ENCODE measurements at places on chromosomes 13 and 19.

GRCh38 chr13:29947839-29948238 lies 97.4 kb upstream of the UBL3 start:
- DNase-seq, result no peak

DNA sequence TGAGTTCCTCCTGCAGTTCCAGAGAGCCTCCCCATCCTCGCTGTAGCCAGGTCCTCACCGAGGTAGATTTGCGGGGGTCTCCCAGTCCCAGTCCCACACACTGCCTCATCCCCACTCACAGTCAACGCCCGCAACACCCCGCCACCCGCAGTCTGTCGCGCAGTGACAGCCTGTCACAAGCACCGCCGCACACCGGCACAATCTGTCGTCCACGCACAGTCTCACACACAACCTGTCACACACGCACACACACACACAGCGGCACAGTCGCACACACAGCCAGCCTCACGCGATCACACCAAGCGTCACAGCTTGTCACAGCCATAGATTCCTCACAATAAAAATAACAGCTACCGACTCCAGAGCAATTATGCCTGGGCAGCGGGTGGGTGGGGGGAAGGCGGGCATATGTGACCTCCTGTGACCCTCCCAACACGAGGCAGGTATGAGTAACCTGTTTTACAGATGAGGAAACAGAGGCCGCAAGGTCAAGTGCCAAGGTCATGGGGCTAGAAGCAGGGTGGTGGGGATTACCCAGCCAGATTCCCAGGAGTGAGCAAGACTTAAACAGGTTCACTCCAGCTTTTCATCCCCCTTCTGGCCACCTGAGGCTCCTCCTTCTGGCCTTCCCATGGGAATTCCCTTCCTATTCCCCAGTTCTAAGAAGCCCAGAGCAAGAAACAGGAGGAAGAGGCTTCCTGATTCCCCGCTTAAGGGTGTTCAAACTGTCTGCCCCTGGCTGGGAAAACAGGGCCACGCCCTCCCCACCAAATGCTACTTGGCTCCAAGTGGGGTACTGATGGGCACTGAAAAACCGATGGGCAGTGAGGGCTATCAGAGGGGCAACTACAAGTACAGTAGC lies 13.9 kb downstream of the NFIX start:
- DNase-seq, result no peak

- DNase-seq, result no peak
These were observed 7.0 kb upstream of the SEMA6B start for GRCh38 chr19:4566402-4567051.

GRCh38 chr13:104140552-104140951 lies 1074.3 kb upstream of the SLC10A2 start:
- no peak for DNase-seq

GRCh38 chr13:98026457-98026857 lies 73.0 kb downstream of the IPO5 start:
- DNase-seq, result peak; percentile 42

GRCh38 chr19:45505151-45505995 lies 1.9 kb upstream of the VASP start:
- peak; percentile 54 for DNase-seq

DNA sequence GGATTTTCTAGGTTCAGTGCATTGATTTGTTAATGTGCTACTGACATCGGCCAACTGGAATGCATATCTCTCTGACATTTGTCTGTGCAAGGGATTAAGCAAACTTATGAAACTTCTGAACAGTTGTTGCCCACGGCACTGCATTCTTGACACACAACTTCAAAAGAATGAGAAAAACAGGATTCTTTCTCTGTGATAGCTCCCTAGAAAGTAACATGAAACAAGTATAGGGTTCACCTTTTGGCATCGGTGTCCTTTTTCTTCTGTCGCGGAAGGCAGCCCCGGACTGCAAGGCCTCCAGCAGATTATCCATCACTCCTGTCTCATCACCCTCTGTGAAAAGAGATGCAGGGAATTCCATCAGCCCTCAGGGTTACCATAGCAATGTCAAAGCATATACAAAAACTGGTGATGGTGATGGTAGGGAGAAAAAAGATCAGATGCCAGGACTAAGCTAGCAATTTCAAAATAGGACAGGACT lies 389.2 kb downstream of the DIAPH3 start:
- DNase-seq, result peak; percentile 84

DNA sequence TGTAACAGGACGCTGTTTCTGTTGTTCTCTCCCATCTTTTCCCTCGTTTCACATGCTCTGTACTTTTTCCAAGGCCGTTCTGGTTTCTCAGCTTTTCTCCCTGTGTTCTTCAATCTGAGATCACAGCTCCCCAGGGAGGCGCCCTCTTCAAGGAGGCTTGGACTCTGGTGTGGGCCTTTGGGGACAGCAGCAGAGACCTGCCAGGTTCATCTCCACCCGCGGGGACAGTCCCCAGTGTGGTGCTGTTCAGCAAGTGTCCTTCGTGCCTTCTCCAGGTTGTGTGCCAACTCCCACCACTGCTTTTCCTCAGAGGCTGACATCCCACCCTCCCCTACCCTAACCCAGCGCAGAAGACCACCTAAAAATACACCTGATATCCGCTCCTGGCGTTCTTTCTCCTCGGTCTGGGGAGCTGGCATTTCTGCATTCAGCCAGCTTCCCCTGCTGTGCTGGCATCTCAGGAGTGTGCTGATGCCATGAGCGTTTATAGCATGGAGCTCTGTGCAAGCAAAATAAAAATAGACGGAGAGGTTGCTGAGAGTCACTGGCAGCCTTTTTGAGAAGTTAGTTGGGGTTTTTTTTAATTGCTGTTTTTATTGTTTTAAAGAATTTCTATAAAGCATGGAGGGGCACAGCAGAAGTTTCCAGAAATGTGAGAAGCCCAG lies 149.4 kb downstream of the STK24 start:
- no peak for DNase-seq

- DNase-seq, result no peak
These were observed 454.3 kb downstream of the PCDH17 start for GRCh38 chr13:58085819-58086218.

DNA sequence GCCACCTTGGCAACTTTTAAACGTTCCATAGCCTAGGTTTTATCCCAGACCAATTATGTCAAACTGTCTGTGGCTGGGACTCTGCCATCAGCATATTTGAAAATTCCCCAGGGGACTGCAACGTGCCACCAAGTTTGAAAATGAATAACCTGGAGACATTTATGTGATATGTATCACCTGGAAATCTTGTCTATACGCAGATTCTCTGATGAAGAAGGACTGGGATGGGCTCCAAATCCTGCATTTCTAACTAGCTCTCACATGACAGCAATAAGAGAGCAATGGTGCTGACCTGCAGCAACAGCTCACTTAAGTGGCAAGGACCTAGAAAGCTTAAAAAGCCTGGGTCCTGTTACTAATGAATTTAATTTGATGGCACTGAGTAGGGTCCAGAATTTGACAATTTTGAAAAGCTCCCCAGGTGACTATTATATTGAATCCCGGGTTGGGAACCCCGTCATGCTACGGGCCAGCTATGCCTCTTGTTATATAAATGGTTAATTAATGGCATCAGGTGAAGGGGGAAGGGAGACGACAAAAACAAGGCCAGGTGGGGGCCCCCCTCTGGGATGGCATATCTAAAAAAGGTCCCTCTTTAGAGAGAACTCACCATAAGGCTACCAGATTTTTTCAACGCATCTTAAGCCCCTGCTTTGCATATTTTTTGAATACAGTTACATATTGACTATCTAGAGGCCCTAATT lies 213.7 kb downstream of the ZIC5 start:
- DNase-seq, result no peak

DNA sequence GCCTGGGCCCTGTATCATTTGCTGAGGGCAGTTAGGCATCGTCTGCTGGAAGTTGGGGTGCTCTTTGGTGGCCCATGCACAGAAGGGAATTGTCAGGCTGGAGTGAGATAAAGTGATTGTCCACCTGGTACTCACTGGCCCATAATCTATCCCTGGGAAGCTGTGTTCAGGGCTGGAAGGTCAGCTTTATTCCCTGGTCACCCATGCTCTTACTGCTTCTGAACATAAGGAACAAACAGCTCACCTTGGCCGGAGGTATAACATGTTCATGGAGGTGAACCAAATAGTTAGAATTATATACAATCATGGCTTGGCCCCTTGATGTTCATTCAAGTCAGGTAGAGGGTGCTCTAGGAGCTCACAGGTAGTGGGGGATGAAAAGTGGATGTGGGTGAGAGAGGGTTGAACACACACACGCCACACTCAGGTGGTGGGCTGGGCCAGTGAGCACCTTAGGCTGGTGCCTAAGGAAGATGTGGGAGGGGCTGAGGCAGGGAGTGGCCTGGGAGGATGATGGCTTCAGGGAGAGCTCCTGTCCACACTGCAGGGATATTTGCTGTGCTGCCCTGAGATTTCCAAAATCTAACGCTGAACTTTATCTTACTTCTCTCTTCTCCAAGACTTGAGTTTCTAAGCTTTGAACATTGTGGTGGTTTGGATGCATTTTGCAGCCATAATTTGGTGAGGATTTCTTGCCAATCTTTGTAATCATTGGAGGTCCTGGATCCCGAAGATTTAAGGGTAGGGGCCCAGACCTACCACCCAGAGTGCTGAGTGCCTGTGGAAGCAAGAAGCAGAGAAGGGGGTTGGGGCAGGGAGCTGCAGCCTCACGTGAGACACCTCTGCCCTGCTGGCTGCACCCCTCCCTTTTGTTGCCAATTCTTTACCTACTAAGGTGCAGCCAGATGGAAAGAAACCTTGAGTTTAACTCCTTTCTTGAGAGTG lies 420.6 kb downstream of the ZNF536 start:
- no peak for DNase-seq

DNA sequence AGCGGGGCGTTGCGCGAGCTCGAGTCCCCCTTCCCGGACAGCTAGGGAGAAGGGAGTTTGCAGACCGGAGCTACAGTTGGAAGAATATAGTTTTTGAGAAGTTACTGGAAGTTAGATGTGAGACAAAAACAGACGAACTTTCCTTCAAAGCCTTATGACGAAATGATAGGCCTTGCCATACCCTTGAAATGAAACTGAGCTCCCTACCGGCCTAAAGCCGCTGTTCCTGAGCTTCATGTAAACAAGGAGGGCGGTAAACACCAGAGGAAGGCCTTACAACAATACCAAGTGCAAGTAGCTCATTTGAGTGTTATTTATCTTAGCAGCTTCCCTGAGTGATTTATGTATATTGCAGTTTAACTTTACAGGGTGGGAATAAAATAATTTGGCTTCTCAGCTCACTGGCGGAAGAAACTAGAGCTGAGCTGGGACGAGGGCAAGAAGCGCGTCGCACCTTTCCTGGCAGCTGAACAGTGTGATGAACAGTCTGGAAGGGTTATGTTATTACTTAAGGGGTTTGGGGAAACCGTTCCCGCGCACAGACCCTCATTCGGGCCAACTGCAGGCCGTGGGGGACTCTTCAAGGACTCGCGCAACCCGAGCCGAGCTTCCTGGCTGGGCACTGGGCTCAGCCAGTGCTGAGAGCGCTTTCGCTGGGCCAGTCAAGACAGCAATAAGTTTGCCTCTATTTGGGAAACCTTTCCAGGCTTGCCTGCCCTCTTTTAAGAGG lies 111.2 kb downstream of the KCNRG start:
- peak; percentile 19 for DNase-seq

GRCh38 chr13:23180711-23181110 lies at the start of gene SGCG:
SGCG (plus strand) TSS chr13:23180979; CDS start chr13:23203695, 22,716 bp downstream.
- no peak for DNase-seq

DNA sequence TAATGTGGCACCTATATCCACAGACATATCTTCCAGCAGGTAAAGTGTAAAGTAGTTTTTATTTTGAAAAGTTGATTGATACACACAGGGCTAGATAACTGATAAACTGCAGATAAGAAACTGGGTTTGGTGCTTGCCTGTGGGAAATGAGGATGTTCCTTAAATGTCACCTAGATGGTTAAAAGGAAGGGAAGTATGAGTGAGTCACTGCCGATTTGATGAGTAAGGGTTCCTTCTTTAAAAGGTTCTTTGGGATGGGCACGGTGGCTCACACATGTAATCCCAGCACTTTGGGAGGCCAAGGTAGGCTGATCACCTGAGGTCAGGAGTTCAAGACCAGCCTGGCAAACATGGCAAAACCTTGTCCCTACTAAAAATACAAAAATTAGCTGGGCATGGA lies 73.8 kb upstream of the FRY start:
- no peak for DNase-seq

DNA sequence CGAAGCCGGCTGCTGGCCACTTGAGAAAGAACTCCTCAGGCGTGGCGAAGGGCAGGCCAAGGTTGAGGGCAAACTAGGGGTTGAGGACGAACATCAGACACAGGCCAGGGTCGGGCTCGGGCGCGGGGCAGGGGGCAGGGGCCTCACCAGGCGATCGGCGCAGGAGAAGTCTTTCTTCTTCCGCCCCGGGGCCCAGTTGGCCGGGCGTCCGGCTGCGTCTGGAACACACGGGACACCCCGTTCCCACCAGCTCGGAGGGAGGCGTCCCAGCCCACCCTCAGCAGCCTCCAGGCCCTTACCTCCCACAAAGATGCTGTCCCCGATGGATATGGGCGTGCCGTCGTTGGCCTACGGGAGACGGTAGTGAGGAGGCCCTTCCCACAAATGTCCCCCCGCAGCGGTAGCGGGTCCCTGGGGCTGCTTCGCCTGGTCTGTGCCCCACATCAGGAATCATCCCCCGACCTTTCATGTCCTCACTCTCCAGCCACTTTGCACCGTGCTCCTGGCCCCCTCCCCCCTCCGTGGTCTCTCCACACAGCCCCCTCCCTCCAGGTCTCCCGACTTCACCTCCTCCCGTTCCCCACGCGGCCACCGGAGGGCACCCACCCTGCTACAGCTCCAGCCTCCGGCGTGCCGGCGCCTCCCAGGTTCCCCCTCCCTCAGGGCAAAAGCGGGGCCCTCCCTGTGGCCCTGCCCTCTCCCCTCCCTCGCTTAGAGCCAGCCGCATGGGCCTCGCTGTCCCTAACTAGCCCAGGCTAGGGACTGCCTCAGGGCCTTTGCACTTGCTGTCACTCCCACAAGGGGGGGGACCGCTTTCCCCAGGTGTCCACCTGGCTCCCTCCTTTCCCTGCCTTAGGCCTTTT lies 4.8 kb downstream of the PNKP start:
- no peak for DNase-seq

GRCh38 chr13:79282508-79282907 lies 123.5 kb downstream of the RBM26 start:
- no peak for DNase-seq

DNA sequence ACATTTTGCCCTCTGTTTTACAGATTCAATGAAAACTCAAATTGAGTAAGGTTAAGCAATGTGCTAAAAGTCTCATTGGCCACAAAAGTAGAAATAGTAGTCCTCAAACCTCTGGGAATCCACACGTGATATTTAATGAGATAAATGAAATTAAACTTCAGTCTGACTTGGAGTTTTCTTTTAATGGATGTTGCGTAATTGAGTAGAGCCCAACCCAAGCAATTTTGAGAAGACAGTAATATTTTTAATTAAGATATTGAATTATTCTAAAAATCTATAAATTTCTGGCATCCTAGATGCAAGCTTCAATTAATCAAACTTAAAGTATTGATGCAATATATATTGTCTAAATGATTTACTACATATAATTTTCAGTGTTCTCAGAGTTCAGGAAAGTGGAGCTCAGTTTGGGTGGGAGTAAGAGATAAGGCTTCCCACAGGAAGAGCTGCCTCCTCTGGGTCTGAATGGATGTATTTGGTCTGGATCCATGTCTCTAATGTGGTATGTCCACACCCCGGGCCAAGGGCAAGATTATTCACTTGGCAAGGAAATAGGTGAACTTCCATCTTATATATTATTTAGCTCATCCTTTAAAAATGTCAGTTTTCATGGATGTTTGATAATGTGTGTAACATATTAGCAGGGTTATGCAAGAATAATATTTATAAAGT lies 6.9 kb downstream of the MBNL2 start:
- peak; percentile 68 for DNase-seq

GRCh38 chr19:39057615-39058014 lies 25.3 kb upstream of the FBXO27 start:
- no peak for DNase-seq

Data from EL (cell line).